ENCODE measurements at places on chromosomes 12 and 14.
A peak's percentile ranks its signal among the peaks of the same experiment; 100 is the strongest.

DNA sequence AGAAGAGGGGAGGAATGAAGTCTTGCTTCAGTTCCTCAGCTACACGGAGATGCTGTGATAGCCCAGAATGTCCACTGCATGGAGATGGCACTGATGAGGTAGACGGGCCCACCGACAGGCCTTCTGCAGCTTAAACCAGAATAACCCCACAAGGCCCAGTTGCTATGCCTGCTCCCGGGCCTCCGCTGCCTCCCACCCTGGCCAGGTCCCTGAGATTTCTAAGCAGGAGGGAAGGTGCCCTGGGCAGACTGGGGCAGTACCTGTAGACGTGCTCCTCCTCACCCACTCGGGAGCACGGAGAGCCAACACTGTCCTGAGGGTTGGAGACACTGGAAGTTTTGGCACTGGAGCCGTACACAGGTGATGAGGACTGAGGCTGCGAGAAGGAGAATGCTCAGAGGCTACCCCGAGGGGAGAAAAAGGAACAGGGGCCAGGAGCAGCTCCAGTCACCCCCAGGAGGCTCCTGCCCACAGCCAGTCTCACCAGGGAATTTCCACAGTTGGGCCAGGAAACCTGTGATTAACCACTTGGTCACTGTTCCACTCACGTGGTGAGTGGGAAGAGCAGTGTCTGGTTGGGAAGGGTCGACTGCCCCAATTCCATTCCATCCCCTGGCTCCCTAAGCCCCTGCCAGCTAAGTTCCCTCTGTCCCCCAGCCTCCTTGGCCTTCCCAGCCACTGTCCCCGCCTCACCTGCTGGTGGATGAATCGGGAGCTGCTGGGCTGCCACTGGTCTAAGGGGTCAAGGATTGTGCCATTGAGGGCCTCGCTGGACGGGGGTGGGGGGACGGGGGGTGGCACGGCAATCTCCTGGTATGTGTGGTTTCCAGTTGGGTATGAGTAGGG lies 22.8 kb upstream of the RPLP0 start:
- DNase-seq, result no peak

- DNase-seq, result no peak
Measured at GRCh38 chr14:56754921-56755320, 55.4 kb downstream of the OTX2 start.

- DNase-seq, result no peak
Measured at GRCh38 chr12:98232753-98233390, 282.5 kb upstream of the TMPO start.

- peak; percentile 23 for DNase-seq
Measured at GRCh38 chr14:106308839-106309389, 782.5 kb downstream of the TMEM121 start.

- no peak for DNase-seq
Measured at GRCh38 chr12:88451205-88451604, 129.1 kb downstream of the KITLG start.

DNA sequence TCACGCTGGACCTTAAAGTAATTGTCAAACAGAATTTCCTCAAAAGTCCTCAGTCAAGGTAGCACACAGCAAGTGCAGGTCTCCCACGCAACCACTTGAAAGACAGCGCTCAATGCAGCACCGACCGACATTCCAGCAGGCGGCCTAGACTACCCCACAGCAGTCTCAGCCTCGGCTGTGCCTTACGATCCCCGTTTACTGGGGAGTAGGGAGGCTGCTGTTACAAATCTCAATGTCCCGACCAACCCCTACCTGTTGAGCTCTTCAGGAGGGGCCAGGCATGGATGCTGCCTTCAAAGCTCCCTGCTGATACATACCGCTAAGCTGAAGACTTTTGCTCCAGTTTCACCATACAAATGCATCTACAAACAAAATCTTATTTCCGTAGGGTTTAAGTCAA lies 21.8 kb downstream of the VPS37B start:
- no peak for DNase-seq

- no peak for DNase-seq
Measured at GRCh38 chr14:55593698-55594097, 13.7 kb downstream of the KTN1 start.

DNA sequence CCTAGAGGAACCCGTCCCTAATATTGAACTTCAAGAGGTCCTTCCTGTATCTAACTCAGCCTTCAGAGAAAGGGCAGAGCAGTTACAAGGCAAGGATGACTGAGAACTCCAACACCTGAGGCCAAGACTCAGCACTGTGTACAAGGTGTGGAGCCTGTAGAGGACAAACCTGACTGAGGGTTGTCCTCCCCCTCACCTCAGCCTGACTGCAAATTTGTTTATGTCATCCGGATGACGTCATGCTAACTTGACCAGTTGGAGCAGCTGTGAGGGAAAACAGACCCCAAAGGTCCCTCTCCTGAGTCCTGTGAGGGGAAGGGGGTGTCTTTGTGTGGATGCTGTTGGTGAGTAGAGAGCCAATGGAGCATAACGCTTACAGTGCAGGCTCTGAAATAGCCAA lies 4.3 kb downstream of the CRACR2A start:
- no peak for DNase-seq

GRCh38 chr14:59154373-59154772 lies 34.1 kb upstream of the DAAM1 start:
- DNase-seq, result no peak

- DNase-seq, result no peak
Measured at GRCh38 chr14:34688470-34689206, 25.8 kb downstream of the CFL2 start.

DNA sequence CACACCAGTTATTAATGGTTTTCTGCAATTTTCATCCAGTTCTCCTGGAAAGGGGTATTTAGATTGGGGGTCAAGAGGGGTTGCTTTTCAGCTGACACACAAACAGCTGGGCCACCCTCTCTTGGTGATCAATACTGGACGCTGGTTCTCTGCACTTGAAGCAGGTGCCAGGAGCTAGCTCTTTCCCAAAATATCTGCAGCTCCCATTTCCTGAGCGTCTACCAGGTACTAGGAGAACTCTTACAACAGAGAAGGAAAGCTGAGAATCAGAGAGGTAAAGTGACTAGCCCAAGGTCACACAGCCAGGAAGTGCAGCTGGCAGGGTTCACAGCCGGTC lies 1.2 kb downstream of the TESC start:
- no peak for DNase-seq

DNA sequence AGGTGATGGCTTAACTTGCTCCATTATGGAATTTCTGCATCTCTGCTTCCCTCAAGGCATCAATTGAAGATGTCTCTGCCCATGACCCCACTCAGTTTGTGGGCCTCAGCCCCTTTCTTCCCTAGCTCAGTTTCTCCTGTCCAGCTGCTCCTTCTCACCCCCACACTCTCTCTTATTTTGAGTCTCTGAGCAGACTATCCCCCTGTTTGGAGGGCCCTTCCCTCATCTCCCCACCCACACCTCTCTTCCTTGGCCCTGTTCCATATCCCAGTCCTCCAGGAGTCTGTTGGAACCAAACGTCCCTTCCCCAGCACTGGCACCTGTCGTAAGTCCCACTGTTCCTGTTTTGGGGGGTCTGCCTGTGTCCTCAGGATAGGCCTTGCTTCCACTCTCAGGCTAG lies 8.3 kb upstream of the KRT1 start:
- DNase-seq, result no peak

- DNase-seq, result no peak
Measured at GRCh38 chr14:61345151-61345482, 23.7 kb downstream of the PRKCH start.

DNA sequence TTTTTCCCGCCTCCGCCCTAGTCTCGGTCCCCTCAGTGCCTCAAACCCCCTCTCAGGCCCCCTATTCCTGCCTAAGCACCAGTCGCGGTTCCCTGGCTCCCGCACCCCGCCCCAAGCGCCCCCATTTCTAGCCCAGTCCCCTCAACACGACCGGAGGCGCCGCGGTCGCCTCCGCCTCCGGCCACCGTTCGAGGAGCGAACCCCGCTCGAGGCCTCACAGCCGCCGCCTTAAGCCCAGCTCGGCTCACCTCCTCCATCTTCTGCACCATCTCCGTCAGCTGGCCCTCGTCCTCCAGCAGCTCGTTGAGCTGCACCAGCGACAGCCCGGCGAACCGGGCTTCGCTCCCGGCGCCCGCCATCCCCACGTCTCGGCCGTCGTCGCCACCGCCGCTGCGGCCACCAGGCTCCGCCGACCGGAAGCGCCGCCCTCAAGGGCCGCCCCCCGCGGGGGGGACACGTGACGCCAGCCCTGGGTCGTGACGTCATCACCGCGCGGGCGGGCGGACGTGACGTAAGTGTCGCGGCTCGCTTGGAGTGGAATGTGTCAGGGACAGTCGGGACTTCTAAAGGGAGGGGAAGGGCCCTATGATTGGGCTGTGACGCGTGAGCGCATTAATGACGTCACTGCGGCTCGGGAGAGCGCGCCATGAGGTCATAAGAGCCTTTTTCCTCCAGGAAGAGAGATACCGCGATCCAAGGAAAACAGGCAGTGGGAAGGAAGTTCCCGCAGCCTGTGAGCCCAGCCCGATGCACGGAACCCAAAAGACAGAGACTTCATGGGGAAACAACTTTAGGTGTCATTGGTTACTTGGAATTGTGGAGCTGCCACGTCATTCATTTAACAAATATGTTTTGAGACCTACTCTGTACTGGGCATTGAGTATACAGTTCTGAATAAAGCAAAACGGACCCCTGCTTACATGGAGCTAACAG lies at the start of gene VPS37B:
VPS37B (minus strand) TSS at position 421 of the 933 bp plus-strand sequence; CDS start at position 359, 62 bp downstream.
- DNase-seq, result peak; percentile 91

GRCh38 chr12:5213990-5214389 lies 170.3 kb downstream of the KCNA5 start:
- no peak for DNase-seq

GRCh38 chr14:41476526-41476925 lies 130.2 kb upstream of the LRFN5 start:
- no peak for DNase-seq

GRCh38 chr12:75177997-75178396 lies 31.6 kb downstream of the KCNC2 start:
- no peak for DNase-seq

GRCh38 chr14:91883753-91884152 lies 16.4 kb upstream of the TC2N start:
- DNase-seq, result peak; percentile 53

- no peak for DNase-seq
Measured at GRCh38 chr12:95201056-95201670, 16.1 kb downstream of the FGD6 start.

- no peak for DNase-seq
Measured at GRCh38 chr12:109875572-109876131, 4.7 kb downstream of the GLTP start.

DNA sequence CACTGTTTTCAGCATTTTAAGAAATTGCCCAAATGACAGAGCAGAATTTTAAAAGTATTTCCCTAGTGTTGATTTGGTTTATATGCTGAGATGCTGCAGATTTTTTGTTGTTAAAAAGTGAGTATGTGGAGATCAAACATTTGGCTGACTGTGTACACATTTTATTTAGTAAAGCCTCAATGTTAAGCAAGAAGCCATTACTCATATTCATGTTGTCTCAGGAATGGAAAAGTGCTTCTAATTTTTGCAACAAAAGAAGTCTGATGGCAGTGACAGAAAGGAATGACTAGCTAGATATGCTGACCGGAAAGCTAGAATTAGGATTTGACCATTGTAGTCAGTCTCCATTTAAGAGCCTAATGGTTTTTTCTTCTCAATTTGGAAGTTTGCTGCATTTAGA lies 22.5 kb downstream of the SLC38A6 start:
- DNase-seq, result no peak

GRCh38 chr14:75609116-75609515 lies 30.7 kb downstream of the FLVCR2 start:
- no peak for DNase-seq

DNA sequence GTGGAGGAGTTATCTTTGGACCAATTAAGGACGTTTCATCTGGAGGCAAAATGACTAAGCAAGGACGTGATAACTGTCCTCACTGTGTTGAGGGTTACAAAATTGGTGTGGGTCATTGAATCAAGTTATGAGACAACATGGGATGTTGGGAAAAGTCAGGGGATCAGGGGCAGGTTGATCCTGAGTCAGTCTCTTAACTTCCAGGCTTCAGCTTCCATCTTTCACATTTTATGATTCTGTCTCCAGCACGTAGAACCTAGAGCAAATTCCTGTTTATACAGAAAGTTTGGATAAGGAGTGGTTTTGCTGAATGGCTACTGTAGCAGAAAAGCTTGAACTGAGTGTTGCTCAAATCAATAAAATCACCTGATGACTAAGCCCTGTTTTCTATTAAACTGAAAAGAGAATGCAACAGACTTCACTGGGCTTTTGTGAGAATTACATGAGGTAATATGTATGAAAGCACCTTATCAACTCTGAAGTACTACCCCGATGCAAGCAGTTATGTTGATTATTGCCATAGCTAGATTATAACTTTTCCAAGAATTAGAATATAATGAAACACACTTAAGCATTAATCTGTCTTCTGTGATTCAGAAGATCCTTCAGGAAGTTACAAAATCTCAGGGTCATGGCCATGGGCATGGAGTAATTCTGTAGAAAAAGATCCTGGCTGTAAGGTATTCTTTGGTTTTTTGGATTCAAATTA lies 184.8 kb downstream of the ETV6 start:
- DNase-seq, result no peak

DNA sequence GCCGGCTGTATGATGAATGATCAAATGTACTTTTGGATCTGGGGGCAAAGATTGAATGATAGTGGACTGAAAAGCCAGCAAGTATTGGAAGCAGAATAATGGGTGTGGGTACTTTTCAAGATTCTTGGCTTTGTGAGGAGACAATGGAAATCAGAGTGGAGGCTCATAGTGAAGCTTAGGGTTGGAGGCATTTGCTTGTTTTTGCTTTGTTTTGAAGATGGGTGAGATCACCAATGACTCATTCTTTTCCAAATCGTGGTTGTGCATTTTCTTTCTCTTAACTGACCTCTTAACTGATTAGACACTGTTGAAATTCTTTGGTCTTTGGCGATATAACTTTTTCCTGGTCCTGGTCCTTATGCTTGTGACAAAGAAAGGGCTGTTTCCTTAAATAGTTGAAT lies 54.4 kb downstream of the PELI2 start:
- DNase-seq, result no peak

GRCh38 chr14:31190219-31190603 lies 17.4 kb downstream of the HECTD1 start:
- DNase-seq, result no peak

- DNase-seq, result no peak
Measured at GRCh38 chr14:68693926-68694325, 98.9 kb downstream of the ZFP36L1 start.

GRCh38 chr14:77302926-77303325 lies 17.8 kb downstream of the POMT2 start:
- no peak for DNase-seq

DNA sequence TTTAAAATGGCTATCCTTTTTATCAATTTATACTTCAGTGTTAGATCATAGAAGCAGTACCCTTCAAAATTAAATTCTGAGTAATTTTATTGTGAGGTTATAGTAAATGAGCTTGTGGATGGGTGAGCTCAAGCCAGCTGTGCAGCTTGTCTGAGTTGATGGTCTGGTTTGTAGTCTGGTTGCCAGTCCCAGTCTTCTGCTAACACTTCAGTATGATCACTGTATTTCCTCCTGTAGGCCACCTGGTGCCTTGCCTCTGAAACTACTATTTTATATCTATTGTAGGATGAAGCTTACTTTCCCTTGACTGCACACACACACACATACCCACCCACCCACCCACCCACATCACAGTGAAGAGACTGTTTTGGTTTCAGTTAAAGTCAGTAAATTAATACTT lies 496.4 kb downstream of the PCNX1 start:
- DNase-seq, result no peak

GRCh38 chr14:69673104-69673503 lies 61.7 kb downstream of the SUSD6 start:
- DNase-seq, result no peak

GRCh38 chr14:91946622-91947474 lies 646 bp downstream of the FBLN5 start:
- peak; percentile 67 for DNase-seq

GRCh38 chr12:123113026-123113425 lies 37.9 kb downstream of the PITPNM2 start:
- no peak for DNase-seq

Measured in femur (tissue), 1 donor.